Activated naive CD4-positive, alpha-beta T cell treated with anti-CD3 and anti-CD28 coated beads for 36 hours (primary cell): ENCODE measurements at places on chromosomes 1 and 21.

DNA sequence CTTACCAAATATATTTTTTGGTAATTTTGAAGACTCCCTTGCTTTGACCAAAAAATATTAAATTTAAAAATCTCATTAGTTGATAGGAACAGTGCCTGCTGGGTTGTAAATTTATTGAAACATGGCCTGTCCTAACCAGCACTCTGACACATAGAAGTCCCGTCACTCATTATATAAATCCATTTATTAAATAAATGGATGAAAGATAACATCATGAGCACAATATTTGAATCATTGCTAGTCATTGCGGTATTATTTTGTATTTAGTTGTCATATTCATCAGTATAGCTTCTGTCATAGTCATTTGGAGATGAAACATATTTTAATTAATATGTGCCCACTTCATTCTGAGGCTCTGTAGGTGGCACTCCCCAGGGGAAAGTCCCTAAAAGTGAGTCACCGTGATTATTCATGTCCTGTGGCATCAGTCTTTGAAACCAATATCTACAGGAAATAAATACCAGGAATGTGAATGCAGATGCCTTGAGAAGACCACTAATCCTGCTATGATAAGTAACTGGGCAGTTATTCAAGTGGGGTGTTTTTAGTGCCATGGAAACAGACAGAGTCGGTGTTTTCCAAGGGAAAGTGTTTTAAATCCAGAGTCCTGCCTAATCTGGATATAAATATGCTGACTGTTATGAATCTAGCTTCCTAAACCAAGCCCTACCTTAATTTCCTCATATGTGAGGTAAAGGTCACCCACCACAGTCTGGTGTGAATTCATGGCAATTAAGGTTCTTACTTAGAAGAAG lies 302.0 kb downstream of the DUSP10 start:
- peak; percentile 76 for DNase-seq

DNA sequence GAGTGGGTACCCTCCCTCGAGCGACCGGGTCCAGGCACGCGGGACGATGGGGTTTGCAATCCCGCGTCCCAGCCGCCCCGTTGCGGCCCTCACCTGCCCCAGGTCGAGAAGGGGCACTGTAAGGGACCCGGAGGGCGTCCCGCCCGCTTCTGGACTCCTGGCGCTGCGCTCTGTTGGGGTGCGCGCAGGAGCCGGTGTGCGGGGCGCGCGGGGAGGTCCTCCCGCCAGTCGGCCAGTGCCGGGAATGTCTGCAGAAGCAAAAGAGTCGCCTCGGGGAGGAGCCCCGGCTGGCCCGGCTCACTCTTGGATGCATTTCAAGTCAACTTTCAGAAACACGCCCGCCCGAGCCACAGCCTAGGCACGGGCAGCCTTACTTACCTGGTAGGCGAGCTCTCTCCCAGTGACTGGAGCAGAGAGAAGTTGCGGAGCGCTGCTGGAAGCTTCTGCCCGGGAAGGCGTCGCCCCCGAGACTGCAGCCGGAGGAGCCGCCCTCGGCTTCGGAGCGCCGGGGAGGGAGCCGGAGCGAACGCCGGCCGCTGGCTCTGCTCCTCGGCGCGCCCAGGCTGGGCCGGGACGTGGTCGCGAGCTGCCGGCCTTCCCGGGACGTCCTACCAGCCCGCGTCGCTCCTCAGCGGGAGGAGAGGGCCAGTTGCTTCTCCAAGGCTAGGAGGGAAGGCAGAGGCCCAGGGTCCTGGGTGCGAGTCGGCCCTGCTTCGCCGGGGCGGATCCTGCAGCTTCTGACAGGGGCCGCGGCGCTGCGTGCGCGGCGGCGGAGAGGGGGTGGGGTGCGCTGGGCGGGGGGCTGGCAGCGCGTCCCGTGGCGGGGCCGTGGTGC lies at the start of gene LMX1A:
Gene LMX1A (minus strand): TSS at position 739 of the 835 bp plus-strand sequence. CDS start 1,156 bp downstream, outside the sequence.
- DNase-seq = no peak

DNA sequence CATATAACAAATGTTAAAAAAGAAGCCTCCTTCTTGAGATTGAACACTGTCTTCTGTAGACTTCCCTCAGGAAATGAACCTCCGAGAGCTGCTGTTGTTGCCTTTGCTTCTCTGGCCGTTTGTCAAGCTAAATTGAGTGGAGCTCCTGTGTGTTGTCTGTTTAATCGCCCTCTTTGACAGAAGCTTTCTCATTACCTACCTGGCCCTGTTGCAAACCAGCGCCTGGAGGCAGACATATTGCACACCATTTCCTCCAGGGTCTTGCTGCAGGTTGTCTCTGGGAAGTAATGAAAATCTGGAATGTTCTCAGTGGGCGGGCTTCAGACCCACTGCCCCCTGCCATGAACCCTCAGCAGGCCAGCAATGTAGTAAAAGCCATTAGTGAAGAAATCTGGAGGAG lies 83.3 kb downstream of the GABPA start:
- DNase-seq = no peak

- DNase-seq = no peak
These were observed 14.5 kb downstream of the AIDA start for GRCh38 chr1:222697826-222698225.

- peak; percentile 89 for DNase-seq
These were observed 30.9 kb downstream of the GPA33 start for GRCh38 chr1:167059045-167059808.

- peak; percentile 44 for DNase-seq
These were observed 925 bp downstream of the PDE9A start for GRCh38 chr21:42654179-42654912.

DNA sequence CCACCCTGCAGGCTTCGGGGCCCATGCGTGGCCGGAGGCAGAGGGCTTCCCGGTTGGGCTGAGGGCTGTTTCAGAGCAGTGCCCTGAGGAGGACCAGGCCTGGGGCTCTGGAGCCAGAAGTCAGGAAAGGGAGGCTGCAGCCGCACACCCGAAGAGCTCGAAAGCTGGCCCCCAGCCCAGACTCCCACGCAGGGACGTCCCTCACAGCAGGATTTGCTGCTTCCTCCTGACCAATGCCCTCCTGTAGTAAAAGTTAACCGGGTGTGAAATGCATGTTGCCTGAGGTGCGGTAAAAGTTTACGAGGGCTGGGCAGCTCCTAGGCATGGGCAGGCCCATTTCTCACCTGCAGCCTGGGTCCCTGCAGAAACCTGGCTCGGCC lies 101.5 kb upstream of the ARHGEF16 start:
- no peak for DNase-seq

DNA sequence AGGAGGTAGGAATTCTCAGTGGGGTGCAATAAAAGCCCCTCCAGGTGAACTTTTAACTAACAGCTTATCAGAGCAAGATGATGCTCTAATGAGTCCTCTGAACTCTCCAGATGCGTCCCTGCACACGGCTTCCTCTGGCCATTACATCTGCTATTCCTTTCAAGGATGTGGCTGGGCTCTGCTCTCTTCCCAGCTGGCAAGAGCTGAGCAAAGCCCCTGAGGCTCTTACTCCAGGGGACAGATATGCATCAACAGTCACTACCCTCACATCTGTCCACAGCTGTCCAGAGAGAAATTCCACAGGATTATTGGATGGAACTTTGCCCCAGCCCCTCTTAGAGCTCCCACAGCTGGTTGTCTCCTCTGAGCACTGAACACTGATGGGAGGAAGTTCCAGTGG lies 267.8 kb downstream of the C1orf94 start:
- no peak for DNase-seq

- DNase-seq = no peak
These were observed 11.1 kb downstream of the TENT5C start for GRCh38 chr1:117616967-117617366.

DNA sequence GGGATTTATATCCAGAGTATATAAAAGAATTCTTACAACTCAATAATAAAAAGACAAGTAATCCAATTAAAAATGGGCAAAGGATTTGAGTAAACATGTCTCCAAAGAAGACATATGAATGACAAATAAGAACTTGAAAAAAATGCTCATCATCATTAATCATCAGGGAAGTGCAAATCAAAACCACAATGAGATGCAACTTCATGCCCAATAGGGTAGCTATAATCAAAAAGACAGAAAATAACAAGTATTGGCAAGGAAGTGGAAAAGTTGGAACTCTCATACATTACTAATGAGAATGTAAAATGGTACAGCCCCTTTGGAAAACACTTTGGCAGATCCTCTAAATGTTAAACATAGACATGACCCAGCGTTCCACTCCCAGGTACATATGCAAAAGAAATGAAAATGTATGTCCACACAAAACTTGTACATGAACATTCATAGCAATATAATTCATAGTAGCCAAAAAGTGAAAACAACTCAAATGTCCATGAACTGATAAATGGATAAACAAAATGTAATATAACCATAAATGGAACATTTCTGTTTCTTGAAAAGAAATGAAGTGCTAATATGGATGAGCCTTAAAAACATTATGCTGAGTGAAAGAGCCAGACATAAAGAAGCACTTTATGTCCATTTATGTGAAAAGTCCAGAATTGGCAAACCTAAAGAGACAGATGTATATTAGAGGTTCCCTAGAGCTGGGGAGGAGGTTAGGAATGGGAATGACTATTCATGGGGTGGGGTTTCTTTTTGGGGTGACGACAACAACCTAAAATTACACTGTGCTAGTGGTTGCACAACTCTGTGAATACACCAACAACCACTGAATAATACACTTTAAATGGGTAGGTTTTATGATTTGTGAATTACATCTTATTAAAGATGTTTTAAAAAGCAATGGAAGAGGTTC lies 259.7 kb downstream of the RHOU start:
- DNase-seq = no peak

GRCh38 chr1:216688127-216688657 lies 35.0 kb downstream of the ESRRG start:
- no peak for DNase-seq

DNA sequence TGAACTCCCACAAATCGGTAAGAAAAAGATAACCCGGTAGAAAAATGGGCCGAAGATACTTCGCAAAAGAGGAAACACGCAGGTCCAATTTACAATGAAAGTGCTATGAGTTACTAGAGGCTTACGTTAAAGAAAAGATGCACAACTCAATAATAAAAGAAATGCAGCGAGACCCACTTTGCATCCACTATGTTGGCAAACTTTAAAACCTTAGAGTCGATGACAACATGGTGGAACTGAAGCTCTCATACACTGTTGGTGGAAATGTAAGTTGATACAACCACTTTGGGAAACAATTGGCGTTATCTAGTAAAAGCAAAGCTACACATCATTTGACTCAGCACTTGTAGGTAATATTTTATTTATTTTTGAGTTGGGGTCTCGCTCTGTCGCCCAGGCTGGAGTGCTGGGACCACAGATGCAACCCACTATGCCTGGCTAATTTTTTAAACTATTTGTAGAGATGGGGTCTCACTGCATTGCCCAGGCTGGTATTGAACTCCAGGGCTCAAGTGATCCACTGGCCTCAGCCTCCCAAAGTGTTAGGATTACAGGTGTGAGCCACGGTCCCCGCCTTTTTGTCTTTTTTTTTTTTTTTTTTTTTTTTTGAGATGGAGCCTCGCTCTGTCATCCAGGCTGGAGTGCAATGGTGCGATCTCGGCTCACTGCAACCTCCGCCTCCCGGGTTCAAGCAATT lies 696 bp upstream of the GPATCH3 start:
- no peak for DNase-seq

- peak; percentile 88 for DNase-seq
These were observed 23.9 kb downstream of the GPR161 start for GRCh38 chr1:168112673-168113305.

DNA sequence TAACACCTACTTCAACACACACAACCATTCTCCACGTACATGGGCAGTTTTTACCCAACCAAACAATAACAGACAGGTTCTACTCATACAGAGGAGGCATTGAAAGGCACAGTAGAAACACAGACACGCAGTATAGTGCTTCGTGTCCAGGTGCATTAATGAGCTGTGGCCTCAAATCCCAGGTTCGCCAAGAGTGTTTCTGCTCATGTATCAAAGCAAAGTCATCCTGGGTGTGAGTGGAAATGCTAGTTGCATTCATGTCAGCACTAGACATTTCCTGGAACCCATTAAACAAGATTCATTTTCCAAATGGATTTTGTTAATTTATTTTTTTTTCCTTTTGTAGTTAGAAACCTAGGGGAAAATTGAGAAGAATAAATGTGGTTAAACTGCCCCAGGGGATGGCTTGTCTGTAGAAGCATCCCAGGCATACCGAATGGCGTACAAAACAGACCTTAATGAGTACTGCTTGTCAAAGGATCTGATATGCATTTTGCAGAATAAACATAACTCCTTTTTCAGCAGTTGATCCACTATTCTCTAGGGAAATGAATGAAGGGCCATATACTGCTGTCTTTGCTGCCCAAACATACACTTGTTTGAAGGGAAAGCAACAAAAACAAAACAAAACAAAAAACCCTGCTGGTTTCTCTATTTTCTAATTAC lies 298.6 kb upstream of the ST6GALNAC5 start:
- no peak for DNase-seq

- no peak for DNase-seq
These were observed 182.6 kb upstream of the L1TD1 start for GRCh38 chr1:62012095-62012494.

GRCh38 chr1:77899647-77900320 lies 11.4 kb downstream of the NEXN start:
- no peak for DNase-seq
